Upper lobe of right lung (tissue), 1 donor: ENCODE measurements at places on chromosomes 13 and 19.
A peak's percentile ranks its signal among the peaks of the same experiment; 100 is the strongest.

DNA sequence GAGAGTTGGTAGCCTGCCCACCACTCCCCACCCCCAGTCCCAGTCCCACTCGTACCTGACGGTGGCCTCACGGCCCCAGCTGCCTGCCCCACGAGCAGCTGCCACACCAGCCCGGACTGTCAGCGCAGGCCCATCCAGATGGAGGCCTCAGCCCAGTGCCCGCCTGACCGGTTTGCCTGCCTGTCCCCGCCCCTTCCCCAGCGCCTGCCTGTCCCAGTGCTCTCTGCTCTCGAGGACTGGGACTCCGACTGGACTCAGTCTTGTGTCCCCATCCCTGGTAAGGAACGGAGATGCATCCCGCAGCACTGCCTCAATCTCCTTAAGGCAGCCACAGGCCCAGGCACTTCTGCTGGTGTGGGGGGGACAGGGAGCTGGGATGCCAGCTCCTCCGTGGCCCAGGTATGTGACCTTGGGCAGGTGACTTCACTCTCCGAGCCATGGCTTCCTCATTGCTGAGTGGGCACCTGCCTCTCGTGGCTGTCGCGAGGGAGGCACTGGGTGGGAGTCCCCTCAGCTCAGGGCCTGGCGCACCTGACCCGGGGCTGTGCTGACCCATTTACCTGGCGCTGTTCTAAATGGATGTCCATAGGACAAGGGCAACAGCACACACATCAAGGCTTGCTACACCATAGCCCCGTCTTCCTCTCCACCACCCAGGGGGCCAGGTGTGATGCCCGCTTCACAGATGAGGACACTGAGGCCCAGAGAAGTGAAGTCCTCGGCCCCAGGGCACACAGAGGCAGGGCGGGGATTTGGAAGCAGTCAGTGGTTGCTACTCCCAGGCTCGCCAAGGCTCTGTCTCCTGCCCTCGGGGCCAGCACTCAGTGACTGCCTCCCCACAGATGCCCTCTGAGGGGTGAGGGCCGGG lies at the start of gene NKPD1:
TSS of gene NKPD1 (minus strand) at position 113 of the 868 bp plus-strand sequence. CDS start 832 bp downstream, outside the sequence.
- DNase-seq, result peak; percentile 86

- DNase-seq, result no peak
Observed at GRCh38 chr19:741506-742131, 9.3 kb upstream of the MISP start.

DNA sequence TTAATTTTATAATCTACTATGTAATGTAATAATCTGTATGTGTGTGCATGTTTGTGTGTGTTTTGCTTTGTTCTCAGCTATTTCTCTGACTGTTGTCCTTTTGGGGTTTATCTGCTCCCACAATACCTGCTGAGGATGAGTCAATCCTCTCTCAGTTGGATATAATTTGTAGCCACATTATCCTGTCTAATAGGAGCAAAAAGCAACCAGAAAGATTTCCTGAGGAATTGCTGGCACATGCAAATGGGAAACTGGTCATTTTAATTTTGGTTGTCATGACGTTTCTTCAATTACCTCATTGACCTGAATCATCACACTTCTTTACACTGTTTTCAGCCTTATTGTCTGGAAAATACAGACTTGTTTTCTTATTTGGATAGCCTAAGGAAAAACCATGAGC lies 488.4 kb downstream of the KLF5 start:
- no peak for DNase-seq

DNA sequence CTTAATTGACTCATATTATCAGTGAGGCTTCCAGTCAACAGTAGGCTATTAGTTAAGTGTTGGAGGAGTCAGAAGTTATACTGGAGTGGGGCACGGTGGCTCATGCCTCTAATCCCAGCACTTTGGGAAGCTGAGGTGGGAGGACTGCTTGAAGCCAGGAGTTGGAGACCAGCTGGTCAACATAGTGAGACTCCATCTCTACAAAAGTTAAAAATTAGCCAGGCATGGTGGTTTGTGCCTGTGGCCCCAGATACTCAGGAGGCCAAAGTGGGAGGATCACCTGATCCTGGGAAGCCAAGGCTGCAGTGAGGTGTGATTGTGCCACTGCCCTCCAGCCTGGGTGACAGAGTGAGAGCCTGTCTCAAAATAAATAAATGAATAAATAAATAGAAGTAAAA lies 53.2 kb downstream of the COMP start:
- no peak for DNase-seq

GRCh38 chr13:36950920-36951319 lies 30.9 kb upstream of the SMAD9 start:
- DNase-seq, result no peak

GRCh38 chr13:113153810-113154748 lies 4.4 kb upstream of the PROZ start:
- peak; percentile 86 for DNase-seq

DNA sequence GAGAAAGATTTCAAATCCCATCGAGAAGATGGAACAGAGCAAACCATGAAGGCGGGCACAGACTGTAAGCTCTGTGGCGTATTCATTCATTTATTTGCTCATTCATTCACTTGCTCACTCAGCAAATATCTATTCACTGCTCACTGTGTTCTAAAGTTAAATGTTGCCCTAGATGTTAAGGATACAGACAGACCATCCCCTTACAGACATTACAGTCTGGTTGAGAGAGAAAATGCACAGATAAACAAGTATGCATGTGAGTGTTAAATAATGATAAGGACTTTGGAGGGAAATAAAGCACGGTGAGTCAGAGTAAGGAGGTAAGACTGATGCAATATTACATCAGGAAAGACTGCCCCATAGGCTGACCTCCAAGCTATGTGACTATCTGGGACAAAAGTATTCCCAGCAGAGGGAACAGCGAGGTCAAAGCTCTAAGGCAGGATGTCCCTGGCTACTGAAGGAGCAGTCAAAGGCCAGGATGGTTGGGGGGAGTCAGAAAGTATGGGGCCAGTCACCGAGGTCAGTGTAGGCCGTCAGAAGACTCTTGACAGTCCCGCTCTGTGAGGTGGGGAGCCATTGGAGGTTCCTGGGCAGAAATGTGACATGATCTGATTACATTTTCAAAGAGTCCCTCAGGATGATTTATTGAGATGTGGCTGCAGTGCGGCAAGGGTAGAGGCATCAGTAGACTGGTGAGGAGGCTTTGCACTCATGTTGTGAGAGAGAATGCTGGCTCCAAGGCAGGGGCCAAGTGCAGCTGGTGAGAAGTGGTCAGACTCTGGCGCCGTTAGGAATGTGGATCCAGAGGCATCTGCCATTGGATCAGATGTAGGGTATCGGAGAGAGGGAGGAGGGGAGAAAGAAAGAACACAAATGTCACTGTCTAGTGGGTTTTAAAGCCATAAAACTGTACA lies 37.9 kb downstream of the MBNL2 start:
- DNase-seq, result no peak

DNA sequence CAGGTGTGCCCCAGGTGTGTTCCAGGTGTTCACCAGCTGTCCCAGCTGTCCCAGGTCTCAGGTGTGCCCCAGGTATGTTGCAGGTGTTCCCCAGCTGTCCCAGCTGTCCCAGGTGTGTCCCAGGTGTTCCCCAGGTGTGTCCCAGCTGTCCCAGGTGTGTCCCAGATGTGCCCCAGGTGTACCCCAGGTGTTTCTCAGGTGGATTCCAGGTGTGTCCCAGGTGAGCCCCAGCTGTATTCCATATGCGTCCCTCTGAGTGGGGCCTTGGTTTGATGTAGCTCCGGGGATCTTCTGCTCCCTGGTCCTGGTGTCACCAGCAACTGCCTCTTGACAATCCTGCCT lies 719 bp upstream of the GRK1 start:
- DNase-seq, result no peak

GRCh38 chr13:109611912-109612691 lies 174.3 kb downstream of the IRS2 start:
- no peak for DNase-seq

GRCh38 chr13:111943229-111943795 lies 123.6 kb upstream of the SOX1 start:
- peak; percentile 56 for DNase-seq

GRCh38 chr13:44312834-44313551 lies 60.6 kb upstream of the SERP2 start:
- no peak for DNase-seq

- no peak for DNase-seq
Observed at GRCh38 chr19:38434549-38435051, 1.1 kb downstream of the RYR1 start.

DNA sequence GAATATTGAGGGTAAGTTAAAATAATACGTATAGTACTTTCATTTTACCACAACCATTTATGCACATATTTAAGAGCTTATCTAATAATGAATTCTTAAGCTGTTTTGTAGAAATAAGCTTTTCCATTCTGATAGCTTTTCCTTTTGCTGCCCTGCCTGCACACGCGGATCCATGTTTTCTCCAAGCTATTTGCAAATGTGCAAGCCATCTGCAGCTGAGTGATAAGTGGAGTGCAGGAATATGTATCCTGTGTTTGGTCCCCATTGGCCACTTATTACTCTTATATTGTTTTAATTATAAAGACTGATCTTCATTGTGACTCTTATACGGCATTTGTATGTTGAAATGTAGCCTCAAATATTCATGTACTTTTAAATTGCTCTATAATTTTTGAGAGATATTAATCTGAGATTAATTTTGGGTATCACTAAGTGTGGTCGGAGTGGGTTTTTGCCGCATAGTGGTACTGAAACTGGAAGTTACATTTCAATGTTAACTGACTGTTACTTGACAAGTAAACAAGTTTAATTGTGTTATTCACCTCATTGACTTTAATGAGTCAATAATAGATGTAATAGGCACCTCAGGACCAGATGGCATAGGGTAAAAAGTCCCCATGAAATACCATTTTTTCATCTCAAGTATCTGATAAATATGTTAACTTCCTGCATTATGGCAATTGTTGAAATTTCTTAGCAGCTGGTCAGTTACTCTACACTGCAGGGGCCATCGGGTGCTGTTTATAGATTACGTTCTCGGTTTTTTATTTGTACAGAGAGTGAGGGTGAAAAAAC lies 1567.4 kb downstream of the EFNB2 start:
- no peak for DNase-seq

DNA sequence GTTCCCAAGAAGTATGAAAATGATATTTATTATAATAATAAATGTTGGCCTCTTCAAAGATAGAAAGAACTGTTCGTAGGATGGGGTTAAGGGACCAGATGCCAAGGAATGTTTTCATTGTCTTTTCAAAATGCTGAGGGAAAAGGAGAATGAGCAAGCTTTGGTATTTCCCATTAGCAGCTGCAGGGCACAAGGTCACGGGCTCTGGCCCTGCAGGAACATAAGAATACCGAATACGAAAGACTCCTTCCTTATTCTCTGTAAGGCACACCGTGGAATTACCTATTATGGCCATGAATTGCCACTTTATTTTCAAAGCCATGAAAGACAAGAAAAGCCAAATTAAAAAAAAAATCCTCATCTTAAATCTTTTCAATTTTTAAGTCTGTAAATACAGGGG lies 49.6 kb upstream of the OLFM4 start:
- no peak for DNase-seq

DNA sequence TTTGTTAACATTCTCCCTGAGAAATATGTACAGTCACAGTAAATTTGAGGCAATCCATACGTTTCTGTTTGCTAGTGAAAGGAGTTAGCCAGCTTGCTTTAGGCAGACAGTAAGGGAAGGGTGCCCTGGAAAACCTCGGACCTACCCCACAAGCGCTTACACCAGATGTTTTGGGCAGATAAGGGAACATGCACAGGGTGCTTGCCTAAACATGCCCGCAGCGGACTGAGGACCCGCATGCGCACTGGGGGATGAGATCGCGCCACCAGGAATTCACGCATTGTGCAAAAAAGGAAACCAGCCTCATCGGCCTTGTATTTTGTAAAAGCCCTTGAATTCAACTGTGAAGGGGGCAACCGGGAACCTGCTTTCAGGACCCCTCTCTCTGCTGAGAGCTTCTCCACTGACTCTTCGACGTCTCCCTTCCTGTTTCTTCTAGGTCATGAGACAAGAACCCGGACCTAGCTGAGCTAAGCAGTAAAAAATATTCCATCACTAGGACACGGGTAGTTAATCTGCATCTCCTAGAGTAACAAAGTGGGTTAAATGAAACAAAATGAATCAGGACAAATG lies 1399.2 kb upstream of the ATXN8OS start:
- no peak for DNase-seq

DNA sequence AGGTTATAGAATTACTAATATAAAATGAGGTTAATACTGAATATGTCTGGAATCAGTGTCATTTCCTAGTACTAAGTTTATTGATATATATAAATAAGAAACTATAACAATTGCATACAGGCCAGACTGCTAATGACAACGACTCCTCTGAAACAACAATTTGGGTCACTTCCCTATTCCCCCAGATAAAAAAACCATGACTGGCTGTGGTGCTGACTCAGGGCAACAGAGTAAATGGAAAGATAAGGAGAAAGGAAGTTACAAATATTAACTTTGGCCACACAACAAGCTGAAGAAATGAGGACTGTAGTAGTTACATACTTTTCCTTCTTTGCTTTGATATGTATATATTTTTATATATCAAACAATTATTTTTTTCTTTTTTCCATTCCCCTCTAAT lies 263.7 kb upstream of the PCDH9 start:
- no peak for DNase-seq

- peak; percentile 79 for DNase-seq
Observed at GRCh38 chr19:55156202-55157063, 1.1 kb downstream of the TNNI3 start.

- DNase-seq, result no peak
Observed at GRCh38 chr13:76732367-76732766, 153.8 kb downstream of the KCTD12 start.

DNA sequence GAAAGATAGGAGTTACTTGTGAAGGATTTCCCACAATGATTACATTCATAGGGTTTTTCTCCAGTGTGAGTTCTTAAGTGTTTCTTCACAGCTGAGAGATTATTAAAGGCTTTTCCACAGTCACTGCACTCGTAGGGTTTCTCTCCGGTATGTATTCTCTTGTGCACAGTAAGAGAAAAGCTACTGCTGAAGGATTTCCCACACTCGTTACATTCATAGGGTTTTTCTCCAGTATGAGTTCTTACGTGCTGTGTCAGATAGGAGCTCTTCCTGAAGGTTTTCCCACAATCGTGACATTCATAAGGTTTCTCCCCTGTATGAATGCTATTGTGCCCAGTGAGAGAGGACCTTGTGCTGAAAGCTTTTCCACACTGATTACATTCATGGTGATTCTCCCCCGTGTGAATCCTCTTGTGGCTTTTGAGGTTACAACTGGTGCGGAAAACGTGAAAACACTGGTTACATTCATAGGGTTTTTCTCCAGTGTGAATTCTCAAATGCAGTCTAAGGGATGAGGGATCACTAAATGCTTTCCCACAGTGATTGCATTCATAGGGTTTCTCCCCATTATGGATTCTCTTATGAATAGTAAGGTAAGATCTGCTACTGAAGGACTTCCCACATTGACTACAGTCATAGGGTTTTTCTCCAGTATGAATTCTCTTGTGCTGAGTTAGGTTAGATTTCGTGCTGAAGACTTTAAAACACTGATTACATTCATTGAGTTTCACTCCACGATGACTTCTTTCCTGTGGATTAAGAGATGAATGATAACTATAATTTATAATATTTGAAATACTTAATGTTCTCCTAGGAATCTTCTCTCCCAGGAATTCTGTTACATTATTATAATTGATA lies 20.6 kb downstream of the ZNF558 start:
- DNase-seq, result no peak

DNA sequence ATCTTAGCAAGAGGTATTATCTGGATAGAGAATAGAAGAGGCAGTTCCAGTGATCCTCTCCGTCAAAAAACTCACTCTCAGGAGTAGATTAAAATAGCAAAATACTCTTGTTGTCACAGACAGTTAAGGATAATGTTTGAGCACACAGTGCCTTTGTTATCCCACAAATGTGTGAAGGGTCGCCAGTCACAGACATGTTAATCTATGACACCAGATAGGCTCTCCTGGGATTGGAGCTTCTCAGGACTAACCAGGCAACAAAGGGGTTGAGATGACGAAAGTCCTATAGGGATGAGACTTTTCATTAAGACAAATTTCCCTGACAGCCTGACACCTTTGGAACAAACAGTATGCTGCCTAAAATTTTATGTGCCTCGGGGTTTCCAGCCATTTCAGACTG lies 1947.1 kb downstream of the OLFM4 start:
- DNase-seq, result no peak
